ENCODE measurements at places on chromosomes 11 and 22.

DNA sequence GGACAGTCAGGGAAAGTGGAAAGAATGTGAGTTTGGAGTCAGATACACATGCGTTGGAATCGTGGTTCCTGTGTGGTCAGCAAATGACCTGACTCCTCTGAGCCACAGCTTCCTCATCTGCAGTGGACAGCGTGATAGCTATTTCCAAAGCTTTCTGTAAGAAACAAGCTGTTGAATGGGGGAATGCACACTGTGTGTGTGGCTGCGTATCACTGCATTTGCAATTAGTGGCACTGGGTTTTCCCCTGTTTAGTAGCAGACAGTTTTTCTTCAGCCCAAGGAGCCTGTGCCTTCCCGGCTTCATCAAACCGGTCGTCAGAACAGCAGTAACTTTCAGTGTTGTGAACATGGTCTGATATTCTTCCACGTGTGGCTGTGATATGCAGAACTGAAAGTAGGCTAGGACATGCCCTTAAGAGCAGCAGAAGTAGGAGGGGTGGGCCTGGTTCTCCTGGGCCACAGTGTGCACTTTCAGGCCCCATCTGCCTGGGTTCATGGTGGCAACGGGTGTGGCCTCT is 121.5 kb downstream of the RRAS2 start:
- no peak for DNase-seq

DNA sequence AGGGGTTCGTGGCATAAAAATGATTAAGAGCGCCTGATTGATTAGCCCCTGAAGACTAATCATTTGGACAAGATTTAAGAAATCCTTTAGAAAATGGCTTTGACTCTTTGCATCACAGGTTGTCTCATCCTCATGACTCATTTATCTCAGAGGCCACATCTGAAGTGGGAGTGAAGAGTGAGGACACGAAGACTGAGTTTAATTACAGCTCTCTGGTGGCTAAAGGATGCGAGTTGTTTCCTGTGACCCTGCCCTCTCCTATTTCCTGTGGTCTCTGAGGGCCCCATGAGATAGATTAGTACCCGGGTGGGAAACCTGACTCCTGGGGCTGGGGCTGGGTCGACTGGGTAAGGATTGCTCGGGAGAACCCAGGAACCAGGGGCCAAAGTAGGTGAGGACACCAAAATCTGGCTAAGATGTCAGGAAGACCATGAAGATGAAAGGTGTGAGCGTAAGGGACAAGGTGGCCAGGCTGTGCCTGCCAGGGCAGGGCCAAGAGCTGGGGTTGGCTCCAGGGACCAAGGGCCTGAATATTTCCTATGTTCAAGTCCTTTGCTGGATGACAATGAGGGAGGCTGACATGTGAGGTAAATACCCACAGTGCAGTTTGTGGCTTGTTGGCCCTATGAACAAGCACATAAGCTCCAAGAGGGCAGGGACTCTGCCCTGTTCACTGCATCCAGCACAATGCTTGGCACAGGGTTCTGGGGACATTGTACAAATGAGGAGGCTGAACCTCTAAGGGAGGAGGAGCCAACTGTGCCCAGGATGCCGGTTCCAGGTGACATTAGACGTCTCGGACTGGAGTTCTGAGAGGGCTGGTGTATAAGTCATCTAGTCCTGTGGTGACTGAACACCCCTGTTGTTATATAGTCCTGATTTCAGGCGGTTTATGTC is 3.6 kb downstream of the OTOG start:
- no peak for DNase-seq

- DNase-seq = no peak
Measured at GRCh38 chr22:49838771-49839717, 11.4 kb upstream of the BRD1 start.

DNA sequence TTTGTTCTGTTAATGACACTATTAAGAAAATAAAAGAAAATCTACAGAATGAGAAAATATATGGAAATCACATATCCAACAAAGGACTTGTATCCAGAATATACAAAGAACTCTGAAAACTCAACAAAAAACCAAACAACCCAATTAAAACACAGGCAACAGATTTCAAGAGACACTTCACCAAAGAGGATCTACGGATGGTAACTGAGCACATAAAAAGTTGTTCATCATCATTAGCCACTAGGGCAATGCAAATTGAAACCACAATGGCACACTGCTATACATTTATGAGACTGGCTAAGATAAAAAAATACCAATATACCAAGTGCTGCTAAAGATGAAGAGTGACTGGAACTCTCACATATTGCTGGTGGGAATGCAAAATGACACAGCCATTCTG is 34.5 kb upstream of the SLC25A1 start:
- DNase-seq = no peak

DNA sequence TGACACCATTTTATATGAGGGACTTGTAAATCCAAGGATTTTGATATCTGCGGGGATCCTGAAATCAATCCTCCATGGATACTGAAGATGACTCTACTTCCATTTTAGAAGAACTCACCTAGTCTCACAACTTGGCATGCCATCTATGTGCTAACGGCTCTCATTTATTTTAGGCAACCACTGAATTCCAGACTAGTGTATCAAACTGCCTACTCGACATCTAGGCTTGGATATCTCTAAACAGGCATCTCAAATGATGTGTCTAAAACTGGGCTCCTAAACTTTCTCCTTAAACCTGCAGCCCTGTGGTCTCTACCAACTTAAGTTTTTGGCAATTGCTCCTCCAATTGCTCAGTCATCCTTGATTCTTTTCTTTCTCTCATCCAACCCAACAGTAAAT is 31.2 kb upstream of the CLNS1A start:
- DNase-seq = no peak

- DNase-seq = no peak
Measured at GRCh38 chr11:122664188-122664587, 8.7 kb downstream of the UBASH3B start.

GRCh38 chr22:27761665-27762064 is 39.9 kb downstream of the MN1 start:
- DNase-seq = no peak

DNA sequence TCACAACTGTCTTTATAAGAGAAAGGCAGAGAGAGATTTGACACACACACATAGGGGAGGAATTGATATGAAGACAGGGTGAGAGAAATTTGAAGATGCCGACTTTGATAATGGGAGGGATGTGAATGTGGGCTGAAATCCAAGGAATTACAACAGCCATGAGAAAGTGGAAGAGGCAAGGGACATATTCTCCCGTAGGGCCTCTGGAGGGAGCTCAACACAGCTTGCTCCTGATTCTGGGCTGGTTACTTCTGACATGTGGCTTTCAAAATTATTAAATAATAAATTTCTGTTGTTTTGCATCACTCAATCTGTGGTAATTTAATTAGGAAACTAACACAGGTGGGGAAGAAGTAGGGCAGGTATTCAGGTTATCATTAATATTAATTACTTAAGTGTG is 282.9 kb downstream of the LUZP2 start:
- DNase-seq = no peak

Measured in AG04450 (cell line).